ENCODE measurements at places on chromosomes 11 and 22.

DNA sequence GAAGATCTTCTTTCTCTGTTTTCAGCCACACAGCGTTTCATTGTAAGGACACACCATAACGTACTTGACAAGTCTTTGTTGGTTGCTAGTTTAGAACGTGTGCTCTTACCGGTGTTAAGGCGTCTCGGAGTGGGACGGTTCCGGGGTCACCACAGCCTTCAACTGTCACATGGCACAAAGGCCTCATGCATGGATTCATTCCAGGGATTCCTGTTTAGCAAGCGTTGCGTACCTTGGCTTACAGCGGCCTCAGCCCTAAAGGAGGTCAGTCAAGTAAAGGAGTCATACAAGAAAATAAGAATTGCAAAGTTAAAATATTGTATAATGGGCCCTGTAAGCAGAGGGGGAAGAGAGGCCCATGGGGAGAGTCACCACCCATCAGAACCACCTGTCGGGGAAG is 2.2 kb upstream of the SCGB1A1 start:
- no peak for DNase-seq

DNA sequence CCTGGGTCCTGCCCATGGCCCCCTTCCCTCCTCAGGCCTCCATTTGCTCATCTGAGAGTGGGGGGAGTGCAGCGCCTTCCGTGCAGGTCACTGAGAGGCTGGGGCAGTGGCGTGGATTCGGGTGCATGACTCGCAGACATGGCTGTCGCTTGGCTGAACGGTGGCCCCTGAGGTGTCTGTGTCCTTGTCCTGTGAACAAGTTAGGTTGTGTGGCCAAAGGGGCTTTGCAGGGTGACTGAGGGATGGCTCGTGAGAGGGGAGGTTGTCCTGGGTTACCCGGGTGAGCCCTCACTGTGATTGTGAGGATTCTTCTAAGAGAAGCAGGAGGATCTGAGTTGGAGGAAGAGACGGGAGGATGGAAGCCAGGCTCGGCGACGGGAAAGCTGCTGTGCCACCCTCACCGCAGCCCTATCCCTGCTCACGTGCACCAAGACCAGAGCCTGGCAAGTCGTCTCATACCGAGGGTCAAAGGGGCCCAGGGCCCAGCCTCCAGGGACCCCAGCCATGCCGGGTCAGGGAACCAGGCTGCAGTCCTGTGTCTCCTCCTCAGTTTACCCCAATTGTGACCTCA is 79.1 kb downstream of the KCNQ1 start:
- no peak for DNase-seq

GRCh38 chr11:74978041-74978440 is 10.7 kb upstream of the NEU3 start:
- DNase-seq = no peak

DNA sequence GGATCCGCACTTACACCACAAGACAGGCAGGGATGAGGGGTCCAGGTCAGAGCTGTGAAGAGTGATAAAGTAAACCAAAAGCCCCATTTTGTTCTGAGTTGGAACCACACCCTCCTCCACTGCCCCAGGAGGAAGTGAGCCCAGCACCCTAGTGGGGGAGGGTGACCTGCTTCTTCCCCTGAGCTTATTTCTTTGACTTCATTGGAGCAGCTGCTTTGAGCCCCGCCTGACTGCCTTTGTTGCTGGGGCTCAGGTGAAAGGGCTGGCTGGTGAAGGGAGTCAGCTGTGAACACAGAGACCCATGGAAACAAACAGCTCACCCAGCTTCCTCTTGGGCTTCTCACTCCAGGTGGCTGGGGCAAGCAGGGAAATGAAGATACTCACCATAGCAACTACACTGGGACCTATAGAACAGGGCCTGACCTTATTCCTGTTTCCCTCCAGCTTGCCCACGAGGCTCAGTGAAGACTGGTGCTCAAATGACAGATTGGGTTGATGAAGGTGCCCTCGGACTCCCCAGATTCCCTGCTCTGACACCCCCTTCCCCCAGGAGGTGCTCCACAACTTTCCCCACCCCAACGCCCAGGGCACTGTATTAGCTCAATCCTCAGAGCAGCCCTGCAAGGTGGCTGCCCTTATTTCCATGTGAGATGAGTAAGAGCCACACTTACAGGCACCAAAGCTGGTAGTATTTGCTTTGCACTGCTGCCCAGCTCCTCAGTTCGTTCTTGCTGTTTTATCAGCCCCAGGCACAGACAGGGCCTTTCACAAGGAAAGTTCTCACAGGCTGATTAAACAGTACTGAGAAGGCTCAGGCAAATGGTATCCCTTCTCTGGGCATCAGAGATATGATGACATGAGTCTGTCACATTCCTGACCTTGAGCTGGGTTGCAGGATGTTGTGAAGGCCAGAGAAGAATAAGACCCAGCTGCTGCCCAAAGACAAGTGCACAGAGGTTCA is 2.4 kb downstream of the UCP2 start:
- no peak for DNase-seq

- DNase-seq = no peak
Observed at GRCh38 chr11:57055744-57056143, 67.0 kb downstream of the OR5AK2 start.

DNA sequence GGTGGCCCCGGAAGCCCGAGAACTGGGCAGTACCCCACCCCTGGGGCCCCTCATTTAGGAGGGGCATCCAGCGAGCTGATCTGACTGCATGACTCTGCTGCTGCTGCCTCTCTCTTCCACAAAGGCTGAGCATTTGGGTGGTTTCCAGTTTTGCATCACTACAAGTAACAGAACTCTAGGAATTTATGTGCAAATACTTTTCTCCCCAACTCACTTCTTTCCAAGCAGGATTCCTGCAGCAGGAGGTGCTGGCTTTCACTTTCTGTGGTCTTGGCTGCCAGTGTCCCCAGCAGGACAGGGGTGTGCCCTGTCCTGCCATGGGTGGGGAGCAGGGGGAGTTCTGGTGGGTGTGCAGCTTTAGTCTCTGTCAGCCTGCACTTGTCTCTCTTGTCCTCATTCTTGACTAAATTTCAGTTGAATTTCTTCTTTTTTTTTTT is 21.2 kb downstream of the UPB1 start:
- DNase-seq = peak; percentile 88

- peak; percentile 53 for DNase-seq
Observed at GRCh38 chr11:116791002-116791812, 472 bp downstream of the APOA5 start.

- DNase-seq = no peak
Observed at GRCh38 chr11:6833356-6833755, 12.1 kb upstream of the OR10A5 start.

DNA sequence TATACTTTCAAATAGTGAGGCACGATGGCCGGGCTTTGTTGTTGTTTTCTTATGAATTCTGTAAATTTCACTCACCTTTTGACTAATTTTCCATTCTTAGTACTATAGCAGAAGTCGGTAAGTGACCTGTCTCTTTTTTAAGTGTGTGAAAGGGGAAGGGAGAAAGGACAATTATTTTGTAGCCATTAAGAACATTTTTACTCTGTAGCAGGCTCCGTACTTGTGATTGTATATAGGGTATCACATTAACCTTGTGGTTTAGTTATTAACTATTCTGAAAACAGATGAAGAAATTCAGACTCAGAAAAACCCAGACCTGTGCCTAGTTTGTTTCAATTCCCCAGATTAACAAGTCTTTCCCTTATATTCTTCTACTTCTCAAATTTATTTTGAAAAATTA is 78.7 kb downstream of the CASP12 start:
- no peak for DNase-seq

- no peak for DNase-seq
Observed at GRCh38 chr22:44548981-44549380, 50.9 kb upstream of the RTL6 start.

- no peak for DNase-seq
Observed at GRCh38 chr11:2517016-2517385, 72.2 kb downstream of the KCNQ1 start.

DNA sequence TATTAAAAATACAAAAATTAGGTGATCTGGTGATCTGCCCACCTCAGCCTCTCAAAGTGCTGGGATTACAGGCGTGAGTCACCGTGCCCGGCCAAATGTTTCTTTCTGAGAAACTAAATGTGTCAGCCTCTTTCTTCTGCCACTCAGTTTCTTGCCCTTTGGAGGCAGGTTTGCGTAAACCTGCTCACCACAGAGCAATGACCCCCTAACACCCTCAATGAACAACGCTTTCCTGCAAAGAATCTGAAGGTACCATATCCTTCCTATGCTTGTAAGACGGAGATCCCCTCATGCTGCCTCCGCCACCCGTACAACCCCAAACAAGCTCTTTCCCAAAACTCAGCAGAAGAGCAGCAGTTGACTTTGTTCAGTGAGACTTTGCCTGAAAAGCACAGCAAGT is 38.7 kb upstream of the TTLL12 start:
- DNase-seq = no peak

DNA sequence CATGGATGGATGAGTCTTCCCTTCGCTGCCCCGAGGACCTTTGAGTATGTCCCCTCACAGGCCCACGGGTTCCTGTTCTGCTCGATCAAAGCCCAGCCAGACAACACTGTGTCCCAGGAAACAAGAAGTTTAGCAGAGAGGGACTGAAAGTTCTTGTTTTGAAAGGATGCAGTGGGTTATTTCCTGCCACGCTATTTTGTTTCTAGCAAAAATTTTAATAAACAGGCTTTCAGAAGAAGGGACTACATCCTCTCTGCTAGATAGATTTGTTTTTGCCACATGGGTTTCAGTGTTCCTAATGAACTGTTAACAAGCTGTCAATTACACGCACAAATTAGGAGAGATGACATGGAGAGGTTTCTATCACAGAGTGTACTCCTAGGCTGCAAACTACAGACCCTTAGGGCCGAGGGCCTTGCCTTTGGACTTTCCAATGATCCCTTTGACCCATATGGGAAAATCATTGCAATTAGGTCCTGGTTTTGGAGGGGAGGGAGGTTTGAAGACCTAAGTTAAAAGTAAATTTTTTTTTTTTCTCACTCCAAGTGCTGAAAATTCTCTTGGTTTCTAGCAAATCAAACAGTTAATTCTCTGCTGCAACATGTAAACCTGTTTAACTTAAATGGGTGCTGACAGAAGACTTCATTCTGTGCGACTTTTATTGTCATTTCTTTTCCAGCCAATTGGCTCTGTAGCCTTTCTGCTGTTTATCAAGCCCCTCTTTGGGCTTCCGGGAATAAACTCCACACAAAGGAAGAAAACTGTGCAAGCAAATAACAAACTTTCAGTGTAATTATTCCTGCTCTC is 81.4 kb downstream of the RCN1 start:
- DNase-seq = no peak

DNA sequence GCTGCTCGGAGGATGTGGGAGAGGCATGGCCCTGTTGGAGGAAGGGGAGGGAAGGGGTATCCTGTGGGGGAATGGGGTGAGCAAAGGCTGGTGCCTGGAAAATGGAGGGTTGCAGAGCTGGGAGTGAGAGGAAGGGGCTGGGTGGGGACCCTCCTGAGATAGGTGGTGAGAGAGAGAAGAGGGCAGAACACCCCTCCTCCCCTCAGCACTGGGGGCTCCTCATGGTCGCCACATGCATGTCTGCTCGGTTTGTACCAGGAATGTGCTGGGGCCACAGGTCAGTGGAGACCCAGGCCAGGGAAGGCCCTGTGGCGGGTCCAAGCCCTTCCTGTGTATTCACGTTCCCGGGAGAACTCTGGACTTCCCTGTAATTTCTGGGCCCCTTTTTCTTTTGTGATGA is 27.8 kb upstream of the ACR start:
- DNase-seq = no peak

- DNase-seq = no peak
Observed at GRCh38 chr11:103936059-103936458, 100.4 kb upstream of the DDI1 start.

DNA sequence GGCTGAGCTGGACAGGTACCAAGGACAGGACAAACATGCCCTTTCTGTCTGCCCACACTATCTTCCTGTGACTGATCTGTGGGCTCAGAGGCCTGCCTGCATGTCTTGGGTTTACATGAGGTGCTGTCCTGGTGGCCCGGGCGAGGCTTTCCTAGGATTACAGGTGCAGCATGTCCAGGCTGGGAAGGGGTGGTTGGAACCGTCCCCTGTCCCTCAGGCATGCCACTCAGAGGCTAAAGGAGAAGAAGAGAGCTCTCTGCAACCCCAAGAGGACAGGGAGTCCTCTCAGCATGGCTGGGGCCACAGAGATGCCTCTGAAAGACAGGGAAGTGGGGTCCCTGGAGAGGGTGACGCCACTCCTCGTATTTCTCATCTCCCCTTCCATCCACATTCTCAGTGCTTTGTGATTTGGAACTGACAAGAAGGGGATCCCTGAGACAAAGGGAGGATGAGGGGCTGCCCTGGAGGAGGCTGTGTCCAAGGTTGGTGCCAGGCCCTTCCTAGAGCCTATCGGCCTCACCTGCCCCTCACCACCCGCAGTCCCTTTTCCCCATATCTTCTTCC is 64.6 kb upstream of the LMO1 start:
- DNase-seq = no peak

DNA sequence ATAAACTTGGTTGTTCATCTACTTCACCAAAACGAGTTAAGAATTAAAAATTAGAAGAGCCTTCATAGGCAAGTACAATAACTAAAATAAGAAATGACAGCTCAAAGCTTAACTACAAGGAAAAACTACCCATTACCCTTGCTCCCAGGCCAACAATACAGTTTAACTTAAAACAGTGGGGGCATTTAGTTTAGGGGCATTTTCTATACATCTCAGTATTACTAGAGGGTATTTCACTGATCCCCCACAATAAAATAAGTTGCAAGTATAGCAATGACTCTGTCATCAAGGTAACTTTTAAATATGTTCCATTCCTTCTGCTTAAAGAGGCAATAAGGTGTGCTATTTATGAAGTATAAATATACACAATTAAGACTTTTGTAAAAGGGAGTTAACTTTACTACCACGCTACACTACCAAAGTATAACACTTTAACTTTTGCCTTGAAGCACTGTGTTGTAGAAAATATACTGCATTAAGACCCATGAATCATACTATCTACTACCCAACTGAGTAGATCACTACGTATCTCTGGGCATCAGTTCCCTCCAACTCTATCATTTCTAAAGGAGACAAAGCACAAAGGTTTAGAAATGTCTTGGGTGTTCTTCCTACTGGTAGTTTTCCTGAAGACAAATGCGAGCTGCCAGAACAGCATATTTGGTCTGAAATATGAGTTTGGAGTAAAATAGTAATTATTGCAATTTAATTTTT is 29.8 kb downstream of the CHORDC1 start:
- DNase-seq = no peak

GRCh38 chr11:61670626-61671025 is 9.6 kb upstream of the DAGLA start:
- DNase-seq = no peak

- no peak for DNase-seq
Observed at GRCh38 chr11:14125529-14125928, 163.0 kb downstream of the SPON1 start.

- no peak for DNase-seq
Observed at GRCh38 chr11:7787239-7787638, 9.5 kb downstream of the OR5P2 start.

DNA sequence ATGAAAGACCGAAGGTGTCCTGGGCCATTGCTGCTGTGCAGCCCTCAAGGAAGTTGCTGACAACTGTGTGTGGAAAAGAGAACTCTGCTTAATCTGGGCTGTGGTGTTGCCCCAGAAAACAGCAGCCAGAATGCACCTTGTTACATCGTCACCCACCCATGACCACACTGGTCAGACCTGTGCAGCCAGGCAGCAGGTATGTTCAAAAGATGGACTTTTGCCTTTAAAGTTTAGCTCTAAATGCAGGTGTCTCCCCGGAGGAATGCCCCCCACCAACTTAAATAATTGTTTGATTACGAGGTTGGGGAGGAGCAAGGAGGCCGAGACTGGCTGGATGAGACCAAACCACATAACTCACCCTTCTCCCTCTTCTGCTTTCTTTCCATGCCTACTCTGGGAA is 15.3 kb upstream of the POLA2 start:
- DNase-seq = no peak

Data from fibroblast of skin of right quadriceps (primary cell).